ENCODE measurements at places on chromosomes 1 and 21.

DNA sequence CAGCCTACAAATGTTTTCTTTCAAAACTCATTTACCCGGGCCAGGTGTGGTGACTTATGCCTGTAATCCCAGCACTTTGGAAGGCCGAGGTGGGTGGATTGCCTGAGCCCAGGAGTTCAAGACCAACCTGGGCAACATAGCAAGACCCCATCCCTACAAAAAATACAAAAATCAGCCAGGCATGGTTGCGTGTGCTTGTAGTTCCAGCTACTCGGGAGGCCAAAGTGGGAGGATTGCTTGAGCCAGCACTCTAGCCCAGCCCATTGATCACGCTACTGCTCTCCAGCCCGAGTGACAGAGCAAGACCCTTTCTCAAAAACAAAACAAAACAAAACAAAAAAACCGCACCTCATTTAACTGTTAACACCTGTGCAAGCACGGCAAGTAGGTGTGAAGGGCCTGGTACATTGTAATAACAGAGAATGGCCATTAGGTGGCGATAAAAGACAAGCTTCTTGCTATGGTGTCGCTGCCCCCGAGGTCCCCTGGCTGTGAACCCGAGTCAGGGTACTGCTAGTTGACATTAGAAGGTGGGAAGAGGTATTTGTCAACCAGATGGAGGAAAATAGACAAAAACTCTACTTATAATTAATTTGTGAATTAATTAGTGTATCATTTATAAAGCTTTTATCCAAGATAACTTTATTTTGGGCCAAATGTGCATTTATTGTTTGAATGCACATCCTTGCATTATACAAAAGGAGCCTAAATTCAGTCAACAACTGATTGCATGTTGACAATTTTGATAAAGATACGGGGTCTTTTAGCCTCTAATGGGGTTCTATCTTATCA is 66.5 kb downstream of the SH3BGR start:
- DNase-seq, result peak; percentile 21

DNA sequence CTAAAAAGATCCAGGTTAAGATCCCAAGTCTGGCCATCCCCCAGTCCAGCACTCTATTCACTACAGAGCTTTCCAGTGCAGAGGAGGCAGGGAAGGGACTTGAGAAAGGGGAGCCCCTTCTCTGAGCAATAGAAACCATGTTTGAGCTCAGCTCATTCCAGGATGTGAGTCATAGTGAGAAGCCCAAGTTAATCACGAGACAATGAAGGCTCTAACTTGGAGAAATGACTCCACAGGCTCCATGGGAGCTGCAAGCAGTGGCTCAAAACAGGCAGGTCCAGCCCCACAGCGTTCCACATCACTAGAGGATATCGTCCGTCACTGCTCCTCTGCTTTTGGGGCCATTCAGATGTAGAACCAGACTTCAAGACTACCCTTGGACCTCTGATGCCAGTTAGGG is 59.1 kb downstream of the CAMK2N1 start:
- no peak for DNase-seq

GRCh38 chr1:12587981-12588640 is 29.9 kb downstream of the DHRS3 start:
- DNase-seq, result no peak

DNA sequence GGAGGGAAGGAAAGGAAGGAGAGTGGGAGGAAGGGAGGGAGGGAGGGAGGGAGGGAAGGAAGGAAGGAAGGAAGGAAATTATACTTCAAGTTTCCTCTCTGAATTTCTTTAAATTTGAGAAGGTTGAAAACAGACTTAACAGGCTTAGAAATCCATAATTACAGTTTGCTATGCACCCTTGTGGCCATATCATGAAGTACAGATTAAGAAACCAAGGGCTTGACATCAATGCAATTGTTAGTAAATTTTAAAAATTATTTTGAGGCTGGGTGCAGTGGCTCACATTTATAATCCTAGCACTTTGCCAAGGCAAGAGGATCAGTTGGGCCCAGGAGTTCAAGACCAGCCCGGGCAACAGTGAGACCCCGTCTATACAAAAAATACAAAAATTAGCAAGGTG is 14.4 kb downstream of the ANP32E start:
- DNase-seq, result no peak

- DNase-seq, result no peak
Measured at GRCh38 chr21:31878831-31879230, 6.0 kb downstream of the HUNK start.

DNA sequence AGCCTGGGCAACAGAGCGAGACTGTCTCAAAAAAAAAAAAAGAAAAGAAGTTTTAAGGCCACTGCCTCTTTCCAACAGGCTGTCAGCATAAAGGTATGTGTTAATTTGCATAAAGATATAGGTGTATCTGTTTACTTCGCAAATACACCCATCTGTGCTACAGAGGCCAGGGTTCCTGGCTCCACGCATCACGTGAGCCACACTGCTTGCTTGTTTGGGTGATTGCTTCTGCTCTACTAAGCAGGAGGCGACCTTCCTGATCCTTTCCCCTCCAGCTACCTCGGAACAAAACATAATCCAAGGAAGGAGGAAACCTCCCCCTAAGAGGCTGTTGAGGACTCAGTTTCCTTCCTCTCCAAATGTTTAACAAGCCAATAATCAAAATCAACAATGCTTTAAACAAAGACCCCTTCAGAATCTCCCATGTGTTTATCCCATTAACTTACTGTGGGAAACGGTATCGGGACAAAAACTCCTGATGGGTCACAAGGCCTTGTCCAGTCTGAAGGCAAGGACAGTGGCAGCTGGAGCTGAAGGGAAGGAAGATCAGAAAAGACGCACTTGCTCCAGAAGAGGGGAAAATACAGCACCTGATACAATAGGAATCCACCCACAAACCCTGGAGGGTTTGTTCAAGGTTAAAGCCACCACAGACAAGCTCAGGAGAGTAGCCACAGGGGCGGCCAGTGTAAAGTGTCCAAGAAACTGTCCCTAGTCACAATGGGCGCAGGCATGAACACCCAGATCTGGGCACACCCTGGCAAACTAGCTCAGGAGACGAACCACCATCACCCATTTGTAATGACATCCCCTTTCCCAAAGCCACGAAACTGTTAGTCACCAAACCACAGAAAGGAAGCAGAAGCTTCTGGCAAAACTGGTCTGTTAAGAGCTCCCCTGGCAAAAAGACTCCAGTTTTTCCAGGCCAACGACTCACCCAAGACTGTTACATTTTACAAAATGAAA is 17.2 kb downstream of the CTNNBIP1 start:
- no peak for DNase-seq

GRCh38 chr1:174153085-174153824 is 6.1 kb upstream of the RABGAP1L start:
- no peak for DNase-seq

- no peak for DNase-seq
Measured at GRCh38 chr1:217574265-217574949, 56.5 kb downstream of the GPATCH2 start.

DNA sequence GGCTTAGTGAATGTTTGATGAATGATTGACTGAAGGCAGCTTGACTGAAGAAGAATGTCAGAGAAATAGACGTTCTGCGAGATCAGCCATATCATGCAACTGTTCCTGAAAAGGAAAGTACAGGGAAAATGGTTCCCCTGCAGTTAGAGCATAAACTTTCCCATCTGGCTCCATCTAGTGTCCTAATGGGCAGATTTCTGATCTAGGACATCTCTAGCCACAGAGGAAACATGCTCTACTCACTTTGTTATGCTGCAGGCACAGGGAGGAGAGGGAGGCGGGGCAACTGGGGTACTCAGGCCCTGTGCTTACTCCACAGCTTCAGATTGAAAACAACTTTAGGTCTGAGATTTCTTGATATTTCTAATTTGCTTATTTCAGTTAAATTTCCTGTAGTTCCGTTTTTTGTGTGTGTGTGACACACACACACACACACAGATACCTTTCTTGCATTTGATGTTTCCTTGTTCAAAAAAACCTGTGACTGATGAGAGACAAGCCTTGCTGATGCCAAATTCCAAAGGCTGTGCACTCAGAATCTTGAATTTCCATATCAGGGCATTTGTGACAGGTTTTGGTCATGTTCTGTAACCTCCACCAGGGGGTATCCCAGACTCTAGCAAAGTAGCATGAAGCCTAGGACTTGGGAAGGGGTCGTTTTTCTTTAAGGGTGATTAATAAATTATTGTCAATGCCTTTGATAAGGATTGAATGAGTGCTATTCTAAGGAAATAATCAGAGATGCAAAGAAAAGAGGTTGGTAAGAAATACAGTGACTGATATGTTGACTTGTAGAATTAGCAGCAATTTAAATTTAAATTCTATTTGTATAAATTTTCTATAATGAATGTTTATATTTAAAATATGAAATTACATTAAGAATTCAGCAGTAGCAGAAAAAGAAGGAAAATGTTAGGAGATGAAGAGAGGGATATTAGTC is 139.7 kb upstream of the BEND5 start:
- DNase-seq, result no peak

- DNase-seq, result peak; percentile 10
Measured at GRCh38 chr1:64471218-64472039, 1.5 kb downstream of the CACHD1 start.

GRCh38 chr1:78003882-78004718 is 639 bp upstream of the DNAJB4 start:
- DNase-seq, result peak; percentile 8

GRCh38 chr1:93800856-93801255 is 78.2 kb downstream of the DNTTIP2 start:
- DNase-seq, result no peak

- no peak for DNase-seq
Measured at GRCh38 chr21:42685954-42686500, 32.6 kb downstream of the PDE9A start.

- DNase-seq, result no peak
Measured at GRCh38 chr1:64476251-64476952, 6.5 kb downstream of the CACHD1 start.

DNA sequence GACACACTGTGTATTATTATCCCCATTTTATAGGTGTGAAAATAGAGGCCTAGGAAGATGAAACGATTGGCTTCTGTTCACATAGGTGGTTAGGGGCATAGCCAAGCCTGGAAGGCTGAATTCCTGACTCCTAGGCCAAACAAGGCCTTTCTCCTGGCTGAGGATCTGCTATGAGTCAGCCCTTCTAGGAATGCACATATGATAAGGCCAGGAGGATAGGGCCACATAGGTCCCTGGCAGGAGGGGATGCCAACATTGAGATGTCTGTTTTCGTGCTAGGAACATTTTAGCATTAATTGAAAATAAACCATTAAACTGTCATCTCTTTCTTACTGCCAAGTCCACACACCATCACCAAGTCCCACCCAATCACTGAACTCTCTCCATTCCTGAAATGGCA is 9.2 kb downstream of the CSMD2 start:
- DNase-seq, result no peak

DNA sequence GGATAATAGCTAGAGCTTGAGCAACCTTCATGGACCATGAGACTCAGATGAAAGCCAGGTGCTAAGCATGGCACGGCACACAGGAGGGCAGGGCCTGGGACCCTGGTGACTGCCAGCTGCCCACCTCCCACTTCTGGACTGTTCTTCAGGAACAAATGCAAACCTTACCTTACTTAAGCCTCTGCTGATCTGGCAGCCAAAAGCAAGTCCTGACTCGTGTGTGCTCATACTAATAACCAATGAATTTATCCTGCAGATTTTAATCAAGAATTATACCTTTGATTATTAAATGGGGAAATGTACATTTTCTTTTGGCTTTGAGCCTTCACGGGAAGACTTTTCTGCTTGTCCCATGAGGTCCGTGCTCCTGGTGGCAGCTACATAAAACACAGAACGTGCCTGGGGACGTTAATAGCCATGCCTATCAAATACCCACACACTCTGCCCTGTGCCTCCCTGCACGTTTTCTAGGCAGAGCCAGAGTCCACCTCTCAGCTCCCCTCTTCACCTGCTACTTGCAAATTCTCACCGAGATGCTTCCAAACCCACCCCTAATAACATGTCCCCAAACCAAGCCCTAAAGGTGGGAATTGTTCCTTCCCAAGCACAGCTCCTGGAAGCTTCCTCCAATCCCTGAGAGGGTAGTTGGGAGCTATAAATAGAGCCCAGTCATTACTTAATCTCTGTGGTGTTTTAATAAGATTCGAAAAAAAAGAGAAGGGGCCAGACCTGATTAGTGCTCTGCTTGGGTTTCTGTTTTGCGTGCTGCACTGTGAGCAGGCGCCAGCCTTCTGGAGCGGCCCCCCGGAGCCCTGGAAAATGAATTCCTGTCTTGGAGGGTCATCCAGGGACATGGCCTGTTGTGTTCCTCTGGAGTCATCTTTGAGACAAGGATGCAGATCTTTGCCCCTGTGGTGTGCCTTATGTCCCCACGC is 33.5 kb downstream of the SLC1A7 start:
- DNase-seq, result no peak

DNA sequence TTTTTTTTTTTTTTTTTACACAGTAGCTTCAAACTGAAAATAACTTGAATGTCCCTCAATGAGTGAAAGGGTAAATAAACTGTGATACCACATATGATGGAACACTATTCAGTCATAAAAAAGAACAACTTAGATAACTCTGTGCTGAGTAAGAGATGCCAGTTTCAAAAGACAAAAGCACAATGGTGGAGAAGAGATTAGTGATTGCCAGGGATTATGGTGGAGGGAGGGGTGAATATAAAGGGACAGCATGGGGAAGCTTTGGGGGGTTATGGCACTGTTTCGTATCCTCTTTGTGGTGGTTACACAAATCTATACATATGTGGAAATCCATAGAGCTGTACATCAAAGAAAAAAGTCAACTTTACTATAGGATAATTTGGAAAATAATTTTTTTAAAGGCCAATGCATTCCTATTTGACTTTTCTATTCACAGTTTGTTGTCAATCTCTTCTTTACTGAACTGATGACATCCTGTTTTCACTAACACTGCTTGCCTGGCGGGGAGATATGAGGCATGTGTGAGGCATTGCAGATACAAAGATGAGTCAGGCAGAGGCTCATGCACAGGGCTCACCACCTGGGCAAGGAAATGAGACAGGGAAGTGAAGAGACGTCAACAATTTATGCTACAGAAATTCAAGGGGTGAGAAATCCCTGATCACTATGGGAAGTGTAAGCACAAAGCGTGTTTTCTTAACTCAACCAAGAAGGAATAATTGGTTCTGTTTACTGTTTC is 302.7 kb downstream of the DUSP10 start:
- DNase-seq, result peak; percentile 41

DNA sequence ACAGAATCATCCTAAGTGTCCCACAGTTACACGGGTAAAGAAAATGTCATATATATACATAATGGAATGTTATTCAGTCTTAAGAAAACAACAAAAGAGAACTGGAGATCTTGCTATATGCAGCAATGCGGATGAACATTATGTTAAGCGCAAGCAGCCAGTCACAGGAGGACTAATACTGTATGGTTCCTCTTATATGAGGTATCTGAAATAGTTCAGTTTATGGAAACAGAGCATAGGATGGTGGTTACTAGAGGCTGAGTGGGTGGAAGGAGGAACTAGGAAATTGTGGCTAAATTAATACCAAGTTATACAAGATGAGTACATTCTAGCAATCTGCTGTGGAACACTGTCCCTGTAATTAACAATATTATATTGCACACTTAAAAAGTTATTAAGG is 834.3 kb downstream of the KCNT2 start:
- no peak for DNase-seq

- DNase-seq, result peak; percentile 1
Measured at GRCh38 chr1:152347116-152347728, 12.6 kb downstream of the FLG2 start.

- no peak for DNase-seq
Measured at GRCh38 chr21:32712043-32712442, 15.8 kb downstream of the SYNJ1 start.

Measured in stimulated activated CD4-positive, alpha-beta T cell treated with anti-CD3 and anti-CD28 coated beads, Interleukin-4, amount 100 ng/mL, for 4 hours (primary cell).